ENCODE measurements at places on chromosomes 2 and 18.
A peak's percentile ranks its signal among the peaks of the same experiment; 100 is the strongest.

DNA sequence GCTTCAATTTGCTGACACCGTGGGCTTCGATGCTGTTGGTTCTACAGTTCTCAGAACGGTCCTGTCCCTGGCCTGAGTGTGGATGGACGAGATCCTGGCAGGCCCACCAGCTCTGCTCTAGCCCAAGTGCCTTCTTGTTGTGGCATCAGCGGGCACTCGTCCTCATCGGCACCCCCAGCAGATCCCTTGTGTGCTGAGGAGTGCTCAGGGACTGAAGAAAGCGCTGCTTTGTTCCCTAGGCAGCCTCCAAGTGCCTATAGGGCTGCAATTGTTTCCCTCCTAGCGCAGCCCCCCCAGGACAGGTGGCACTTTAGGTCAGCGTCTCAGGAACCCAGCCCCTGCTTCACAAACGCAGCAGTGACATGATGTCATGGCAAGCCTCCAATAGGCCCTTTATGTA lies 217.7 kb downstream of the AGAP1 start:
- DNase-seq = no peak

DNA sequence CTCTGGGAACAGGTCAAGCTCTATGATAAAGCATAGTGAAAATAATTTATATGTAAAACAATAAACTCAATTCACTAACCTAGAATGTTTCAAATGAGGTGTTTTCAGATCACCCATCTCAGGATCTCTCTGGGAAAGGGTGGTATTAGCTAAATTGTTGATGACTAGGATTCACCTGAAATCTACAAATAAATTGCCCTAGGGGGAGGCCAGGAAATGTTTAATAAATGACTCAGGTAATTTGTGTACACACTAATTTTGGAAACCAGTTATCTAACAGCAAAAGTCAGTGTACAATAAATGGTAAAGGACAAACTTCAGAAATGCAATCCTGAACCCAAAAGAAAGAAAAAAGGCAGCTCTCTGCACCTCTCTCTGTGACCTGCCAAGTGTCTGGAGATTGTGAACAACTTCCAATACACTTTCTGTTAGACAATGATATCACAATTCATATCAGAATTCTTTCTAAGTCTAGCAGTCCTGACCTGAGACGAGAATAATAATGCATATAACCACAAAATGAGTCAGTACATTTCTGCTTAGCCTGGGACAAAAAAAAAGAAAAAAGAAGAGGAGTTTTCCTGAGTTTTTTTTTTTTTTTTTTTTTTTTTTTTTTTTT lies 760.0 kb downstream of the EPHA4 start:
- no peak for DNase-seq

GRCh38 chr2:163417596-163418337 lies 318.0 kb downstream of the FIGN start:
- no peak for DNase-seq

GRCh38 chr2:235433860-235434259 lies 60.0 kb upstream of the AGAP1 start:
- peak; percentile 48 for DNase-seq

- DNase-seq = no peak
Measured at GRCh38 chr2:136301006-136301405, 183.1 kb upstream of the CXCR4 start.

GRCh38 chr2:215921895-215922294 lies 91.5 kb downstream of the MREG start:
- no peak for DNase-seq

DNA sequence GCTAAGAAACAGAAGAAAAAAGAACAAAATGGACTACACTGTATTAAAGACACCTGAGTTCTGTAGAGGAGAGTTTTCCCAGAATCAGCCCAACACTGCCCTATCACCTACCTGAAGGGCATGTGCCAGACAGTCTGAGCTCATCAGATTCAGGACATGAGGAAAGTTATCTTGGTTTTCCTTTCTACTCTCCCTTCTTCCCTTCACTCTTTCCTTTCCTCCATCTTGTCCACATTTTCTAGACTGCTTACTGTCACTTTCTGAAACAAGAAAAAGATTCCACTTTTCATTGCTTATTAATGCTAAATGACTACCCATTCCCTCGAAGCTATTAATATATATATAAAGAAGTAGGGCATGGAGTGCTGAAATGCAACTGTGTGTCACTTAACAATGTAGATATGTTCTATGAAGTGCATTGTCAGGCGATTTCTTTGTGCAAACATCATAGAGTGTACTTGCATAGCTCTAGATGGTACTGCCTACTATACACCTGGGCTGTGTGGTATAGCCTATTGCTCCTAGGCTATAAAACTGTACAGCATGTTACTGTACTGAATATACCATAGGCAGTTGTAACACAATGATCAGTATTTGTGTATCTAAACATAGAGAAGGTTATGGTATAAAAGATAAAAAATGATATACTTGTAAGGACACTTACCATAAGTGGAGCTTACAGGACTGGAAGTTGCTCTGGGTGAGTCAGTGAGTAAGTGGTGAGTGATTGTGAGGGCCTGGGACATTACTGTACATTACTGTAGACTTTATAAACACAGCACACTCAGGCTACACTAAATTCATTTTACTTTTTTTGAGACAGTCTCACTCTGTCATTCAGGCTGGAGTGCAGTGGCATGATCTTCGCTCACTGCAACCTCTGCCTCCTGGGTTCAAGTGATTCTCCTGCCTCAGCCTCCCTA lies 145.5 kb upstream of the ITGA6 start:
- no peak for DNase-seq

GRCh38 chr2:36889795-36890194 lies 76.5 kb downstream of the STRN start:
- no peak for DNase-seq

DNA sequence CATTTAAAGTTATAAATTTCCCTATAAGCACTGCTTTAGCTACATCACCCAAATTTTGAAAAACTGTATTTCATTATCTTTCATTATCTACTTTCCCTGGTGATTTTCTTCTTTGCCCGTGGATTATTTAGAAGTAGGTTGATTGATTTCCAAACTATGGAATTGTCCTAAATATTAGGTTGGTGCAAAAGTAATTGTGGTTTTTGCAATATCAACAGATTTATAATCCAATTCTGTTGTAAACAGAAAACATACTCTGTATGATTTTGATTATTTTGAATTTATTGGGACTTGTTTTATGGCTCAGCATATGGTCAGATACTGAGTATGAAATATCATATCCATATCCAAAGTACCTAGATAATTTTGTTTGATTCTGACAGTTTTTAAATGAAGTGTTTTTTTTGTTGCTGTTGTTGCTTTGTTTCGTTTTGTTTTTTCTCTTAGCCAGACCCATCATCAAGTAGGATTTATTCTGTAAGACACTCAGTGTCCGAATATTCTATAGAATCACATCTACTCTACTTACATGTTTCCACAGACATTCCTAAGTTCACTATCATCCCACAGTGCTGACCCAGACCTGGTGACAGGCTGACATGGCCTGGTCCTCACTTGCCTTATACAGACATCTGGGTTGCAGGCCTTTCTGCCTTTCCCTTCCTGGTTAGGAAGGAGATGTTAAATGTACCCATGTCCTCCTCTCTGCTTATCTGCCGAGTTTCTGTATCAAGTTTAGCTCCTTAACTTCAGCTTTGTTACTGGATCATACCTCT lies 2.1 kb upstream of the TRABD2A start:
- no peak for DNase-seq

DNA sequence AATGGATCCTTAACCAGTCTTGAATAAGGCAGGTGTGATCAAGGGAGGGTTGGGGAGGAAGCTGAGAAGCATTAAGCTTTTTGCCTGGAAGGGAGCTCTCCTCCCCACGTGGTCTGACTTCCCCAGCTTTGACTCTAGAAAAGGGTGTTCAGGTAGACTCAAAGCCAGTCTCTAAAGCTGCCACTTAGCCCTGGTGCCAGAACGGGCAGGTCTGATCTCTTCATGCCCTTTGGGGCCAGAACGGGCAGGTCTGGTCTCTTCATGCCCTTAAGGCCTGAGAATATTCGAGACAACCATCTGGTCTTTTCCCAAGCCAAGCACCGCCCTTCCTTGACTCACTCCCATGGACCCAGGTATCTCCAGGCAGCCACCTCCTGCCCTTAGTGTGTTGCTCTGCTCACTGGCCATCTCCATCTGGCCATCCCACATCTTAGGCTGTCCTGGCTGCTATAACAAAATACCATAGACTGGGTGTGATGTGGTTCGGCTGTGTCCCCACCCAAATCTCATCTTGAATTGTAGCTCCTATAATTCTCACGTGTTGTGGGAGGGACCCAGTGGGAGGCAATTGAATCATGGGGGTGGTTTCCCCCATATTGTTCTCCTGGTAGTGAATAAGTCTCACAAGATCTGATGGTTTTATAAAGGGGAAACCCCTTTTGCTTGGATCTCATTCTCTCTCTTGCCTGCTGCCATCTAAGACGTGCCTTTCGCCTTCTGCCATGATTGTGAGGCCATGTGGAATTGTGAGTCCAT lies 59.4 kb downstream of the SNORC start:
- DNase-seq = no peak

- no peak for DNase-seq
Measured at GRCh38 chr18:67108894-67109293, 407.6 kb downstream of the DSEL start.

- no peak for DNase-seq
Measured at GRCh38 chr2:11377928-11378545, 33.6 kb upstream of the ROCK2 start.

DNA sequence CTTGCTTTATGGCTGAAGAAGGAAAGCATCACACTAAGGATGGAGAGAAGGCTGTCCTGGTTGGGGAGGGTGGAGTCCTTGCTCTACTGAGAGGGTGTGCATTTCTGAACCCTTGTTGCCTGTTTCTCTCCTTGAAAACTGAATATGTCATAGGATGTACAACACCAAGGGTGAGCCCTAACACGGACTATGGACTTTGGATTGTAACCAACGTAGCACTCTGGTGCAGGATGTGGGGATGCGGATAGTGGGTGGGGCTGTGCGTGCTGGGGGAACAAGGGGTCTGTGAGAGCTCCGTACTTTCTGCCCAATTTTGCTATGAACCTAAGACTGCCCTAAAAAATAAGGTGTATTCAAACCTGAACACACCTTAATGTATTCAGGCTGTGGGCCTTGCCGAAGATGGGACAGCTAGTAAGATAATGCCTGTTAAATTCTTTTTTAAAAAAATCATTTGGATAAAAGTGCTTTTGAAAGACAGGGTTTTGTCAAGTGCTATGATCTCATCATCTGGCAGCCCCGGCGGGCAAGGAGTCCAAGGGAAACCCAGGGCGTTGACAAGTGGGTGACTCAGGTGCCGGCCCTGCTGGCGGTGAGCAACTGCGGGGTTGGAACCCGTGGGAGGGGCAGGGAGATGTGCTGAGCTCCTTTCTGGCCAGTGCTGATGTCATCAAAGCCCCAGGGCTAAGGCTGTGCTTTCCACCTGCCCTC lies 54.0 kb downstream of the GATA6 start:
- no peak for DNase-seq

- no peak for DNase-seq
Measured at GRCh38 chr2:70226781-70227180, 21.6 kb downstream of the TIA1 start.

- no peak for DNase-seq
Measured at GRCh38 chr18:43965691-43966090, 688.4 kb upstream of the SYT4 start.

- no peak for DNase-seq
Measured at GRCh38 chr2:85536479-85536878, 2.5 kb upstream of the MAT2A start.

GRCh38 chr18:49274188-49274714 lies 186.2 kb downstream of the DYM start:
- DNase-seq = no peak

- no peak for DNase-seq
Measured at GRCh38 chr2:205364261-205364660, 318.0 kb upstream of the NRP2 start.

- no peak for DNase-seq
Measured at GRCh38 chr18:7856116-7856515, 289.0 kb downstream of the PTPRM start.

DNA sequence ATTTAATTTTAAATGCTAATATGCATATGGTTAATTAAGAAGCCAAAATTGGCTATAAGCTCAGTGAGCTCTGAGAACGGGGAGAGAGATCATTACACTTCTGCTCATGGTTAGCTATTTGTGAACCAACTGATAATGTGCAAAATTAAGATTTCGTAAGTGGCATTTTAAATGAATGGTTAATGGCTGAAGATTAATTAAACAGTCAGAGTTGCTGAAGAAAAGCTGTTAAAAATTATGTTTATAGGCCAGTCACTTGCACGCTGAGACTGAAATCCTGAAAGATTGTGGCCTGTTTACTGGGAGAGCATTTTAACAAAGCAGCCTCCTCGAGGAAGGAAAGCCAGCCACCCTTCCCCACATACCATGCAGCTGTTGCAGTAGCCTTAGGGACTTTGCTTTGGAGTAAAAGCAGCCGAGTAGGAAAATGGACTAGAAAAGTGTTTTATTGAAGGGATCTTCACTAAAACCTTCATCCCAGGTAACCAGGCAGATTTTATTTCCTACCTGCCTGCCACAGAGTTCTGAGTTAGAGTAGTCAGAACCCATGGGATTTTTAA lies 218.8 kb upstream of the NRP2 start:
- no peak for DNase-seq

DNA sequence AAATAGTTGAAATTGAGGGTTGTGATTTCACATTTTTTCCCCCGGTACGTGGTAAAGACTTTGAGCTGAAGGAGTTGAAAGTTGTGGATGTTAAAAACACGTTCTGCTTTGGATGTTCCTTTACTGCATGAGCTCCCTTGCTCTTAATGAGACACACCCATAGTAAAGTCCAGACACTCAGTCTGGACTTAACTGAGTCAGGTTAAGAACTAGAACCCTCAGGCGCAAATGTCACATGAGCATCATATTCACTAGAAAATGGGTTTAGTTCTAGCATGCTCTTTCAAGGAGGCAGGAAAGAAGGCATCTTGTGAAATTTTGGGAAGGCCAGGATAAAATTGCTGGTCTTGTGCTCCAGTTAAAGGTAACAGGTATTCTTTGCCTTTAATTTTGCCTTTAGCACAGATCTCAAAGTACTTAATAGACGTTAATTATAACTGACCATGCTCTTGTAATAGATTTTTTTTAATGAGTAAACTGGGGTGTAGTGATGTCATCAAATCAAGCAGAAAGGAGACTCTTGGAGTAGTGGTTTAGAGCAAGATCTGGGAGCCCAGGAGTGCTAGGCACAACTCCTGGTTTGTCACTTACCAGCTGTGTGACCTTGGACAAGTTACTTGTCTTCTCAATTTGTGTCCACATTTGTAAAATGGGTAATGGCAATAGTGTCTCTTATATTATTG lies 20.6 kb downstream of the ITGA6 start:
- no peak for DNase-seq

DNA sequence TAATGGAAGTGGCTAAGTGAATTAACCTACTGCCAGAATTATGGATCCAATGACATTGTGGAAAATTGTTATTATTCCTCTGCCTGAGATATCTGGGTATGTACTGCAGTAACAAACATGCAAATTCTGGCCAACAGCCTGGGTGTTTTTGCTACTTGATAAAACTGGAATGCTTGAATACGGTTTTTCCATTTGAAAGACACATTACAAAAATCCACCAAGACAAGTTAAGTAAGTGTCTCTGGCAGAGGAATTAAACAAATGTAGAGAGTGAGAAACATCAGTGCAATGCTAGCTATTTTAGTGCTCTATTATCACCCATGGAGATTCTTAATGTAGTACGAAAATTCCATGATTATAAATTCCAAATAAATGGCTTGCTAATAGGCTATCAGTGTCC lies 312.4 kb upstream of the MEIS1 start:
- DNase-seq = no peak
